ENCODE measurements at places on chromosomes 12 and 14. TPM values are rescaled to one million over a fixed set of nuclear protein-coding genes. Genes with fewer than 3 reads are reported as not detected.

The RNU4-1 gene
- not detected for total RNA-seq

The CHURC1 gene
- 81.2 TPM for total RNA-seq

The MLEC gene
- 78.0 TPM for total RNA-seq

The OTUB2 gene
- 2.7 TPM for total RNA-seq

The STAC3 gene
- total RNA-seq: 0.56 TPM

The PAPLN gene
- total RNA-seq: 4.6 TPM

The TC2N gene
- 0.81 TPM for total RNA-seq

The GALNT8 gene
- total RNA-seq: not detected

The REP15 gene
- 0.30 TPM for total RNA-seq

The RTN1 gene
- not detected for total RNA-seq
